ENCODE measurements at places on chromosomes 16 and 17. TPM values are rescaled to one million over a fixed set of nuclear protein-coding genes. Genes with fewer than 3 reads are reported as not detected.

Gene CDH1
- 7.2 TPM for polyA plus RNA-seq

GRCh38 chr16:4788489-4788889 is 344 bp upstream of the SEPTIN12 start:
- no peak for DNase-seq

- DNase-seq: no peak
Observed at GRCh38 chr16:79045191-79045590, 555.3 kb downstream of the MAF start.

GRCh38 chr17:39813631-39814030 is 50.5 kb downstream of the IKZF3 start:
- no peak for DNase-seq

- no peak for DNase-seq
Observed at GRCh38 chr17:2700491-2701141, 10.9 kb downstream of the CLUH start.
